Skeletal muscle tissue (tissue), 5 donors: ENCODE measurements at places on chromosomes 12 and 14. TPM values are rescaled to one million over a fixed set of nuclear protein-coding genes. Genes with fewer than 3 reads are reported as not detected.

The RGS6 gene
- total RNA-seq = 5.2 TPM

The RPS6KL1 gene
- 3.1 TPM for total RNA-seq

The SPIC gene
- not detected for total RNA-seq

The KRT74 gene
- total RNA-seq = not detected

The TMEM30B gene
- total RNA-seq = 1.6 TPM

The ZDHHC17 gene
- 123 TPM for total RNA-seq

The SLCO1B3 gene
- total RNA-seq = under 0.01 TPM

The APOF gene
- total RNA-seq = not detected

The TOGARAM1 gene
- total RNA-seq = 42.3 TPM

The DDX47 gene
- total RNA-seq = 70.5 TPM
